ENCODE measurements at places on chromosomes 4 and X.

DNA sequence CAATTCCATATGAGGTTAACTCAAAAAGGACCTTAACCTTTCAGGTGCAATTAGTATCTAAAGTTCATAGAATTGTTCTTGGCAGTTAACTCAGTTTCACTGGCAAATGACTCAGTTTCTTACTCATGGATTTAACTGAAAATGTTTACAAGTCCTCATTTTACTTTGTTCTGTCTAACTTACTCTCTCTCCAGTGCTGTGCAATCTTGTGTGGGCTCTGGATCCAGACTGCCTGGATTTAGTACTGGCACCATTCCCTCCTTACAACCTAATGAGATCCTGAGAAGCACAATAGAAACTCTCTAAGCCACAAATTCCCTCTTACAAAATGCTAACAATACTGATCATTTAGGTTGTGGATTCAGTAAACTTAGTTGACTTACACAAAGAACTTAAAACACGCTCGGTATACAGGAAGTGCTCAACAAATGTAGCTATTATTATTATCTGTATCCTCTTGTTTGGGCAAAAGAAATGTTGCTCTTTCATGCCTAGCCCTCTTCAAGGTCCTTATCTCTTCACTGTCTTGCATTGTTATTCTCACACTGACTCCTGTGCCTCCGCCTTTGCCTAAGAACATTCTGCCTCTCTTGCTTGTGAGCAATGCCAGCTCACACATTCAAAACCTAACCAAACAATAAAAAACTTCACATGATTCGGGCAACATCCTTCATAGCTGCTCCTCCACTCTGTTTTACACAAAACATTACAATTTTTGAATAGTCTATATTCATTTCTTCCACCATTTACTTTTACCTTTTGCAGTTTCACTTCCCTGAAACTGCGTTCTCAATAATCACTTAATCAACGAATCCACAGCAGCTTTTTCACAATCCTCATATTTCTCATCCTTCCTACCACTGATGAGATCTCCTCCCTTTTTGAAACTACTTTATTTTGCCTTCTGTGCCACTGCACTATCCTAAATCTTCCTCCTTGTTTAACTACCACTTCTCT, 91.8 kb downstream of the PDE5A start:
- no peak for DNase-seq

GRCh38 chr4:100780126-100780525, 262.3 kb upstream of the EMCN start:
- DNase-seq, result no peak

DNA sequence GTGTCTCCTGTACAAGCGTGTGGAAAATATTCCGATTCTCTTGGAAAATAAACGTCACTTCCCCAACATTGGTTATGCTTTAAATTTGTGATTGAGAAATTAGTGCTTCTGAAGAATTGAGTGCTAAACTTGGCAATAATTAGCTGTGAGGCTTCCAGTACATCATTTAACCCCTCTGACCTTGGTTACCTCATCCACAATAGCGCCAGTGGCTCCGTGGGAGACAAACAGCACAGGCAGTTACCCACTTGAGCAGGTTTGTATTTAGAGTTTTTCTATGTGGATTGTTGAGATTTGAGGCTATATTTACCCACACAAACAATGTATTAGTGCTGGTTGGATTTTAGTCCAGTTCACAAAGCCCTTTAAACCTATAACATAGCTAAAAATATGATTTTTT, 476.5 kb downstream of the NKX6-1 start:
- no peak for DNase-seq

- DNase-seq, result no peak
Measured at GRCh38 chr4:182923366-182923765, 6.2 kb upstream of the DCTD start.

GRCh38 chr4:118716304-118716703, 31.1 kb downstream of the METTL14 start:
- DNase-seq, result no peak

DNA sequence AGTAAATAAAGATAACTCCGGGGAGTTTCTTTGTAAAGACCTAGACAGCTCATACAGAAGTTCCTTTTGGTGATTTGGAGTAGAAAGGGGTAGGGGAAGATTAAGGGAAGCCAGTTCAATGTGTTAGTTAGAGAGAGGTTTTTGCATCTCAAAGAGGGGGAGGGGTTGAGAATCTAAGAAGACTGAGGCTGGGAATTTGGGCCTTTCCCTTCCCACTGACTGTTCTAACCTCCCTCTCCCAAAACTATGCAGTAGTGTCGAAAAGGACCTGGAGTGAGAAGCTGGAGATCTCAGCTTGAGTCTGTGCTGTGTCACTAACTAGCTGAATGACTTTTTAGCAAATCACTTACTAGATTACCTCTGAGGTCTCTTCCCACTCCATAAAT, 55.7 kb upstream of the CCDC160 start:
- no peak for DNase-seq

DNA sequence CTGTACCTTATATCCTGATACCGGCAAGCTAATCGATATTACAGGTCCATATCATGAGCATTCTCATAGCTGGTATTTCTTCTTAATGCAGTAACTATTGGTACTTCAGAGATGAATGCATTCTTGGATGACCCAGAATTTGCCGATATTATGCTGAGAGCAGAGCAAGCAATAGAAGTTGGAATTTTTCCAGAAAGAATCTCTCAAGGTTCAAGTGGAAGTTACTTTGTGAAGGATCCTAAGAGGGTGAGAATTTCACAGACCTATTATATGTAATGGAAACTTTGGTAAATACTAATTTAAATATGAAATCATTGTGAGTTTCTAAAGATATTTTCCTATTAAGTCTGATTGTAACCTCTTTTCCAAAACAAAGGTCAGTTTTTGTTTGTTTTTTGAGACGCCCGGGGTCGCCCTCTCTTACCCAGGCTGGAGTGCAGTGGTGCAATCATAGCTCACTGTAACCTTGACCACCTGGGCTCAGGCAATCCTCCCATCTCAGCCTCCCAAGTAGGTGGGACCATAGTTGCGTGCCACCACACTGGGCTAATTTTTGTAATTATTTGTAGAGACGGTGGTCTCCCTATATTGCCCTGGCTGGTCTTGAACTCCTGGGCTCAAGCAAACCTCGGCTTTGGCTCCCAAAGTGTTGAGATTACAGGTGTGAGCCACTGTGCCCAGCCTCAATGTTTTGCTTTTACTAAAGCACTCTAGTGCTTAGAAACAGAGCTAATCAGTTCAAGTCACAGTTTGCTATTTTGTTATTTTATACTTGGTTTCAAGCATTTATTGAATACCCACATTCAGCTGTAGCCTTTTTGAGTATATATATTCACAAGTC, 18.6 kb downstream of the PI4K2B start:
- no peak for DNase-seq

DNA sequence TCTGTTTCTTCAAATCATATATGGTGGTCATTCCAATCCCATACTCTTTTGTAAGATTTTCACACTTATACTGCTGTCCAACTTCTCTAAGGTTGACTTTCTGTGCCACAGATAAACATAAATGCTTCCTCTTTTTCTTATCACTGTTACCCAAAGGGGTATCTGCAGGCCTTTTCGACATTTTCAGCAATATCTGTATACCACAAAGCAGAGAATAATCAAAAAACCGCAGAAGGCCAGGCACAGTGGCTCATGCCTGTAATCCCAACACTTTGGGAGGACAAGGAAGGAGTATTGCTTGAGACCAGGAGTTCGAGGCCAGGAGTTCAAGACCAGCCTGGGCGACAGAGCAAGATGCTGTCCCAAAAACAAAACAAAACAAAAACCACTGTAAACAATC, 3.1 kb upstream of the RFC1 start:
- DNase-seq, result no peak

DNA sequence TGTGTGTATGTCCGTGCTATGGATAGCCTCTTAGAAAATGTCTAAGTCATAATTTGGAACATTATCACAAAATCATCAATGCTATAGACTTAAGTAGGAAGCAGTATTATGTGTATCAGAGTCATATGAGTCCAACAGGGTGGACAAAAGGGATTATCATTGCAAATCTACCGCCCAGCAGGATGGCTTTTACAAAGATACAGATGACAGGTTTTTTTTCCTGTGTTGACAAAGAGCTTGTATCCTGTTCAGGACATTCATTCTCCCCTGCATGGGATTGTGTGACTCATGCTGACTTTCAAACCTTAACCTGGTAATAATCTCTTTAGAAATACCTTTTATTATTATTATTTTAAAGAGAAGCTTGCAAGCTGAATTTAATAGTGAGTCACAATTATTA, 310.3 kb upstream of the GNPDA2 start:
- no peak for DNase-seq

DNA sequence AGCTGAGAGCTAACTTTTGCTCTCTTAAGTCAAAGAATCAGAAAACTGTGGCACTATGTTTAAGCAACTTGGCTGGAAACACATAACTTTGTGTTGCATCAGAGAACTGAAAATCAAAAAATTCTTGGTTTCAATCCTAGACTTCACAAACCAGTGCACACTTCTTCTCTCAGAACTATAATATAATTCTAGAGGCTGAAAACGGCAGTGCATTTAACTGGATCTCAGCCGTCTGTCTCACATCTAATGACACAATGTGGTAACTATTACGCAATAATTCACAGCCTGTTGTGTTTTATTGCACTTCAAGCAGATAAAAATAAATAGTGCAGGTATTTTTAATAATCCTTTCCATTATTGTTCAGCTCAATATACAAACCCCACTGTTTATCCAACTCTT, 260.6 kb upstream of the DIAPH2 start:
- no peak for DNase-seq

- no peak for DNase-seq
Measured at GRCh38 chr4:86523333-86523732, 70.8 kb upstream of the PTPN13 start.

DNA sequence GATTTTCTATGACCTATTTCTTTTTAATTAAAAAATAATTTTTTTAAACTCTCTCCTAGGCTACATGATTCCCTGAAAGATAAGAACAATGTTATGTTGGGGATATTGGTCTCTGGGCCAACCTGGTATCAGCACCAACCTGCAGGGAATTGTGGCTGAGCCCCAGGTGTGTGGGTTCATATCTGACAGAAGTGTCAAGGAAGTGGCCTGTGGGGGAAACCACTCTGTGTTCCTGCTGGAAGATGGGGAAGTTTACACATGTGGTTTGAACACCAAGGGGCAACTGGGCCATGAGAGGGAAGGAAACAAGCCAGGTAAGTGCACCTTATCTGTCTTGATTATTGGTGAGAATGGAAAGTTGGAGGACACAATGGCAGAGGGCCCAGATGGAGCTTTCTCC, 13.5 kb downstream of the HERC3 start:
- no peak for DNase-seq

DNA sequence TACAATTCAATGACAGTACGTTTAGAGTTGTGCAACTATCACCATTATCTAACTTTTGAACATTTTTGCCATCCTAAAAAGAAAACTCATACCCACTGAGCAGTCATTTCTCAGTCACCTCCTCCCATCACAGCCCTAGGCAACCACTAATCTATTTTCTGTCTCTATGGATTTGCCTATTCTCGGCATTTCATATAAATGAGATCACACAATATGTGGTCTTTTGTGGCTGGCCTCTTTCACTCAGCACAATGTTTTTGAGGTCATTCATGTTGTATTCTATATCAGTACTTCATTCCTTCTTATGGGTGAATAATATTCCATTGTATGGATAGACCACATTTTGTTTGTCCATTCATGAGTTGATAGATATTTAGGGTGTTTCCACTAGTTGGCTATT, 103.0 kb downstream of the PPEF1 start:
- DNase-seq, result no peak

DNA sequence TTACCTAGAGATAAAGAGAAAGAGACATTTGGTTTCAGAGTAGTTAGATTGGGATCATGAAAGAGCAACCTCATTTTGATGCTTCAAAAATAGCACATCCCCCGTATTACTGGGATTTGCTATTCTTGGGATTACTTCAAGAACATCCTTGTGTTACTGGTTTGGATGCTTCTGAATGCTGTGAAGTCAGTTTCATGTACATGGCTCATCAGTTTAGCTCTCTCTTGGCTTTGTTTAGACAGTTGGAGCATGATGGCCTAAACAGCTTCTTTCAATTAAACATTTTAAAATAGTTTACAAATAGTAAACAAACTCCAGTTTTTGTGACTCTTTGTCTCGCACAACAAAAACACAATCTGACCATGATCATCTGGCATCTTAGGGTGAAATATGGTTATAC, 23.9 kb downstream of the HTT start:
- DNase-seq, result no peak

GRCh38 chrX:134622056-134622812, 36.0 kb downstream of the PLAC1 start:
- peak; percentile 36 for DNase-seq
